ENCODE measurements at places on chromosomes 6 and 20.

DNA sequence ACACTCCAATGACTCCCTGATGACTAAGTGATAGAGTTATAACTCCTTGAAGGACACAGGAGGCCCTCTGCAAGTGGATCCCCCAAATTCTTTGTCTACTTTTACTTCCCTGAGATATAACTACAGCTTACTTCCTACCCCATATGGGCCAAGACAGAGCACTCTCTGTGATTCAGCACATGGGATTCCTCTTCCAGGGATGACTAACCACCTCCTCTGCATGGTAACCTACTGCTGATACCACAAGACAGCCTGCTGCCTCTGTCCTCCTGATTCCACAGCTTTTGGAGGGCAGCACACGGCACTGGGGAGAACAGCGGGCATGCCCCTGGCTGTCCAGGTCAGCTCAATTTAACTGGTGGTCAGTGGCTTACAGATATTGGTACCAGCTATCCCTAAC lies 675.7 kb upstream of the AGPAT4 start:
- DNase-seq, result no peak

DNA sequence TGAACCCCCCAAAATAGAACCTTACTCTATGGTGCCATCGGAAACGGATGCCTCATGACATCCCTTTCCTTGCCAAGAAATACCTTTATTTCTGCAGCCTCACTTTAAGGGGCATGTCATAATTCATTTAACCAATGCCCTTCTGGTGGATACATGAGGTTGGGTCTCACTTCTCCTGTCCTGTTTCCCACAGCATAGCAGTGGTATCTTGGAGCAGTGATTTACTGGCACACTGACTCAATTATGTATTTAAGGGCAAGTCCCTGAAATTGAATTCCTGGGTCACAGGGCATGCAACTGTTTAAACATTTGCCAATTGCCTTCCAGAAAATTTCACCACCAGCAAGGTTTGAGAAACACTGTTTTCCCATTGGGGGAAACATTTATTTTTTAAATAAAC lies 639 bp upstream of the LBP start:
- no peak for DNase-seq

DNA sequence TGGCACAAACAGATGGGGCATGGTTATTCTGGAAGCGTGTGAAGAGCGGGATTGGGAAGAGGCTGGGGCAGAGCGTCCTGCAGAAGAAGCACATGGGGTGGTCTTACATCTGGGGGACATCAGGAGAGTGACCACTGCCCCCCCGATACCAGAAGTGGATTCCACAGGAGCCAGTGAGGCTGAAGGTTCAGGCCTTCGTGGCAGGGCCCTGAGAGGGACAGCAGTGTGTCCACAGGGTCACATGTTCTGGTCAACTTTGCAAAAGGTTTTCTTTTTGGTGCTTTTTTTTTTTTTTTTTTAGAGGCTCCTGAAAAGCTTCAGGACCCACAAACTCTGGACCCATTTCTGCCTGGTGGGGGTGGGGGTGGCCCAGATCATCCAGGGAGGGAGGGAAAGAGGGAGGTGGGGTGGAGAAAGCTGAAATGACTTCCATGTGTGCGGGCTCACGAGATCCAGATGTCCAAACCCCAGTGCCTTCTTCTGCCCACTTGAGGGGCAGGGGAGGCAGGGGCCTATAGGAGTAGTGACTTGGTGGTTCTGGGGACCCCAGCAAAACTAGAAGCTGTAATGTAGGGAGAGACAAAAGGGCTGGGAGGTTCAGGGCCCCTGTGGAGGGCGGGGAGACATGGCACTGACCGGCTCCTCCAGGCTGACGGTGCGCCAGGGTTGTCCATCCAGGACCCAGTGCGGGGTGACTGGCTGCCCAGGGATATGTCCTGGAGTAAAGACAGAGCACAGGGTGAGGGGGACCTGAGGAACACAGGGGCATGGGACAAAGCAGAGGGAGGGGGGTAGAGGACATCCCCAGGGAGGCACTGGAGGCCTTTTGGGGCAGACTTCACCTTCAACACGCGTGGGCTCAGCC lies 2.7 kb downstream of the ADAM33 start:
- no peak for DNase-seq

DNA sequence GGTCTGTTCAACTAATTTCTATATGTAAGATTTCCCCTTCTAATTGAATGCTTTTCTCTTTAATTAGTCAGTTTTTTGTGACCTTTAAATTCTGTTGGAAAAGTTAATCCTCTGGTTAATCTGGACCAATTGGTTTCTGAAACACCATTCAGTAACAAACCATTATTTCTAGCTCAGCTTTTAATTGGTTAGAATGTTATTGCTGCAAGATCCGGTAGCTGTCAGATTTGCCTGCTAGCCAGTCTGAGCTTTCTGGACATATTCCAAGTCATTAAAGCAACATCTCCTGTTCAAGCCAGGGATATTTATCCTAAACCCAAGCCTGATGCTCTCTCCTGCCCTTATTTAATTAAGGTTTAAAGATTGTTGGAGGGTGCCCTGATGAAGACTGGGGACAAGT lies 55.1 kb upstream of the FBXL4 start:
- no peak for DNase-seq

DNA sequence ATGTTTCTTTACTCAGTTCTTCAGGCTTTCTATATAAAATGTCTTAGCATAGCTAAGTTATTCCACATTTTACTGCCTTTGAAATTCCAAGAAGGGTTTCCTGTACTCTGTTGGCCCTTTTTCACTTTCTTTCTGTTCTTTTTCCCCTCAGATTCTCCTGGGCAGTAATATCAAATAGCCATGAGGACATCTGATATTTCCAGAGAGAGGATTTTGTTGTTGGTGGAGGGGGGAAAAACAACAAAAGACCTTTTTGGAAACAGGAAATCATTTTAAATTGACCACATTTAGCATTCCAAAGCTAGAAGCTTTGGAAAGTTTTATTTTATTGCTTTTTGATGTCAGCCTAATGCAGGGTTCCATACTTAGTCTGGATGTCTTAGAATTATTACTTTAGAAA lies 445.4 kb downstream of the GJA1 start:
- DNase-seq, result no peak

- no peak for DNase-seq
Measured at GRCh38 chr6:2029130-2029794, 216.1 kb downstream of the GMDS start.

GRCh38 chr6:13465734-13466133 lies 21.7 kb downstream of the GFOD1 start:
- no peak for DNase-seq

DNA sequence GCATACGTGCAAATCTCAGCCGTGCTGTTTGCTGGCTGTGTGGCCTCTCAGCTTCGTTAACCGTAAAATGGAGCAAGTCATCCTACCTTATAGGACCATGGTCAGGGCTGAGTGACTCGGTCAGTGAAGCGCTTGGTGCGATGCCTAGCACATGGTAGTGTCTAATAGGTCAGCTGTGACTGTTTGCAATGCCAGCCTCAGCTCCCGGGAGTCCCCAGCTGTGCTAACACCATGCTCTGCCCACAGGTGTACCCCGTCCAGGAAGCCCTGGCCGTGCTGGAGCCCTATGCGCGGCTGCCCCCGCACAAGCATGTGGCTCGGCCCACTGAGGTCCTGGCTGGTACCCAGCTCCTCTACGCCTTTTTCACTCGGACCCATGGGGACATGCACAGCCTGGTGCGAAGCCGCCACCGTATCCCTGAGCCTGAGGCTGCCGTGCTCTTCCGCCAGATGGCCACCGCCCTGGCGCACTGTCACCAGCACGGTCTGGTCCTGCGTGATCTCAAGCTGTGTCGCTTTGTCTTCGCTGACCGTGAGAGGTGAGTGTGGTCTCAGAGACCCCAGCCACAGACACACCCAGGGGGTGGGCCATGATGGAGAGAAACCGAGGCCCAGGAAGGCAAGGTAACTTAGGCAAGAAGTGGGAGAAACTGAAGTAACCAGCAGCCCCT lies 10.6 kb downstream of the TRIB3 start:
- no peak for DNase-seq

DNA sequence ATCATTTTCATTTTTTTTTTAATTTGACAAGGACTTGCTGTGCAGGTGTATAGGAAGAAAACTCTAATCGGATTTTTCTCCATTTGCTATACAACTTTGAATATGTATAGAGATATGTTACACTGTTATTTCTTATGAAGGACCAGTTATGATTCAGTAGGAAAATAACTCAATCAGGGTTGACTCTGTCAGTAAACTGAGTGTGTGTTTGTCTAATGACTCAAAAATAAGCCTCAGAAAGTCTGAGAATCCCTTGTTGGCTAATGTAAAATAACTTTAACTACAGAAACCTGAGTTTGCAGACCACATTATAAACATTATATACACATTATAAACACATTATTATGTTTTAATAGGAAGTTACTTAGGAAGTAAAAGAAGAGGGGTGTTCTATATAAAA lies 352.6 kb downstream of the RIMS1 start:
- DNase-seq, result no peak

GRCh38 chr6:26032340-26033084 lies 54.7 kb upstream of the HFE start:
- no peak for DNase-seq

Data from activated T-cell treated with anti-CD3 and anti-CD28 coated beads for 48 hours (primary cell).